ENCODE measurements at places on chromosomes 2 and 18. TPM values are rescaled to one million over a fixed set of nuclear protein-coding genes. Genes with fewer than 3 reads are reported as not detected.

The VWC2L gene
- not detected for total RNA-seq

- no peaks in the 10 kb centered on the region for H3K4me1 ChIP-seq
- no peaks in the 10 kb centered on the region for H3K36me3 ChIP-seq
- H3K27me3 ChIP-seq = no peaks in the 10 kb centered on the region
Observed at GRCh38 chr2:135475128-135475527, 55.9 kb downstream of the ZRANB3 start.

DNA sequence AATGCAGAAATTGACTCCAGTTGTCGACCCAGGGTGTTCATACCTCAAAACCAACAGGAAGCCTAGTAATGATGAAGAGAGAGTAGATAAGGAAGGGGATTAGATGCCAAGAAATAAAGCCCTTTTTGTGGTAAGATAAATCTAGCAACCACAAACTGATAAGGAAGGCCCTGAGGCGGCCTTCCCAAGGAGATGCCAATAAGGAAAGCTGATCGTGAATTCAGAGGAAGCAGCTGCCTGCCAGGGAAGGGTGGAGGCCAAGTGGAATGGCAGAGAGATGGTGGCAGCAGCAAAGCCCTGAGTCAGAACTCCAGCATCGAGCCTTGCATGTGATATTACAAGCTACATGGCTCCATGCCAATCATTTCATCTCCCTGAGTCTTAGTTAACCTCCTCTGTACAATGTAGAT lies 126.3 kb downstream of the IRS1 start:
- no peak overlapping the region for H3K27ac ChIP-seq
- no peak for DNase-seq
- no peak overlapping the region for H3K4me3 ChIP-seq

The SEMA4C gene
- 33.8 TPM for total RNA-seq

DNA sequence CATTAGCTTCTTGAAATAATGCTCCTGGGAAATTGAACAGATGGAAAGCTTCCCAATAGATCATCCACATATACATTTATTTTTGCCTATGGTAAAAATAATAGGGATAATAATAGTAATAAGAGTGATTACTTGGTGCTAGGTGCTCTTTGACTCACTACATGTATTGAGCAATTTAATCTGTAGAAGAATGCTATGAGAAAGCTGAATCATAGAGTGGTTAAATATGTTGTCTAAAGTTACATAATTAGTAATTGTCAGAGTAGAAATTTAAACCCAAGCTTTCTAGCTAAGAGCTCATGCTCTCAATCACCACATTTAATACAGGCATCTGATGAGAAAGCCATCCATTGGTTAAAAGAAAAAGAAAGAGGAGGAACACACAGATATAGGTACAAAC lies 590.5 kb upstream of the SLC8A1 start:
- H3K4me1 ChIP-seq = no peaks in the 10 kb centered on the region
- no peaks in the 10 kb centered on the region for H3K36me3 ChIP-seq
- no peak for DNase-seq
- H3K4me3 ChIP-seq = no peak overlapping the region
- H3K27ac ChIP-seq = no peak overlapping the region
- no peaks in the 10 kb centered on the region for H3K27me3 ChIP-seq

The HDAC4 gene
- 32.2 TPM for total RNA-seq

DNA sequence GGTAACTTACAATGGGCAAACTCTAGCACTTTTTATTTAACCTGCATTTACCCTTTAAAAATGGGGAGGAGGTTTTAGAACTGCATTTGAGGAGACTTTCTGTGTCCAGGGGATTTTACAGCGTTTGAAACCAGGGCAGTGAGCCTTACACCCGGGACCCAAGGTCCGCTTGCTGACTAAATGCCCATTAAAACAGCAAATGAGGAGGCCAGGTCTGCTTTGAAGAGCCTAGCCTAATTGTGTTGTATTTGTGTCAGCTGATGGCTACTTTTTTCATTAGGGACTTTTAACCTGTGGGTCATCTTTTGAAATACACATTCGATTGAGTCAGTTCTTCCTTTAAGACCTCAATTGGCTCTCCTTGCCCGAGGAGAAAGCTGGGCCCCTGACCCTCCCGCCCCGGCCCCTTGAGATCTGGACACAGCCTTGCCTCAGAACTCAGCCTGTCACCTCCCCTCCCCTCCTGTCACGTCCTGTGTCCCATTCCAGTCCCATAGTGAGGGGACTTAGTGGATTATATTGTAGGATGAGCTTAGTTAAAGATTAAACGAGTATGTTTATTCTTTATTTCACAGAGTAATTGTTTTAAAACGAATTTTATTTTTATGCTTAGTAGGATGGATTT lies 69.0 kb downstream of the KLHL29 start:
- H3K4me1 ChIP-seq = peaks cover 17% of the 10 kb centered on the region
- H3K27me3 ChIP-seq = peaks cover 4% of the 10 kb centered on the region
- no peak overlapping the region for H3K27ac ChIP-seq
- H3K36me3 ChIP-seq = no peaks in the 10 kb centered on the region

The IL1R1 gene
- 59.8 TPM for total RNA-seq

DNA sequence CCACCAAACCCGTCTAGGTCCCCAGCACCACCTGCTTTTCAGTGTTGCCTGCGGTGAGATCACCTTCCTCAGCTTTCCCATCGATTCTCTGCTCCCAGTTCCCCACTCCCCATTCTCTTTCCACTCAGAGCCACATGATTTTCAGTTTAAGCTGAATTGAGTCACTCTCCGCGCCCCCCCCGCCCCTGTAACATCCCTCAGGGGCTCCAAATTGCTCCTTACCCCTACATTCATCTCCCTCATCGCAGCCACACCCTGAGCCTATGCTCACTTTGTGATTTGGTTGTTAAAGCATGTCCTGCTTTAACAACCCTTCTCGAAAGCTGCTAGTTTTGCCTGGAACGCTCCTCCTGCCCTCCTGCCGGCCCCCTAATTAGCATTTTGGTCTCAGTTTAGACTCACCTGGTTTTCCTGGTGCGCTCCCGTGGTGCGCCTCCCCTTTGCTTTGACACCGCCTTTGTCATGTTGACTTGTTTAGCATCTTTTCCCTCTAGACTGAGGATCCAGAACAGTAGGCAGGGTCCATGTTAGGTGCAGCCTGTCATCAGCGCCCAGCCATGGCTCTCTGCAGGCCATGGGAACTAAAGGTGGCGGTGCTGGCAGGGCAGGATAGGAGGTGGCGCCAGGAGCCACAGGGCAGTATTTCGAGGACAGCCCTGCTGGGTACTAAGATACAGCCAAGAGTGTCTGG lies 60.8 kb downstream of the ST3GAL5 start:
- peaks cover 9% of the 10 kb centered on the region for H3K4me1 ChIP-seq
- DNase-seq = peak; percentile 62
- peaks cover 5% of the 10 kb centered on the region for H3K27me3 ChIP-seq
- no peak overlapping the region for H3K27ac ChIP-seq

DNA sequence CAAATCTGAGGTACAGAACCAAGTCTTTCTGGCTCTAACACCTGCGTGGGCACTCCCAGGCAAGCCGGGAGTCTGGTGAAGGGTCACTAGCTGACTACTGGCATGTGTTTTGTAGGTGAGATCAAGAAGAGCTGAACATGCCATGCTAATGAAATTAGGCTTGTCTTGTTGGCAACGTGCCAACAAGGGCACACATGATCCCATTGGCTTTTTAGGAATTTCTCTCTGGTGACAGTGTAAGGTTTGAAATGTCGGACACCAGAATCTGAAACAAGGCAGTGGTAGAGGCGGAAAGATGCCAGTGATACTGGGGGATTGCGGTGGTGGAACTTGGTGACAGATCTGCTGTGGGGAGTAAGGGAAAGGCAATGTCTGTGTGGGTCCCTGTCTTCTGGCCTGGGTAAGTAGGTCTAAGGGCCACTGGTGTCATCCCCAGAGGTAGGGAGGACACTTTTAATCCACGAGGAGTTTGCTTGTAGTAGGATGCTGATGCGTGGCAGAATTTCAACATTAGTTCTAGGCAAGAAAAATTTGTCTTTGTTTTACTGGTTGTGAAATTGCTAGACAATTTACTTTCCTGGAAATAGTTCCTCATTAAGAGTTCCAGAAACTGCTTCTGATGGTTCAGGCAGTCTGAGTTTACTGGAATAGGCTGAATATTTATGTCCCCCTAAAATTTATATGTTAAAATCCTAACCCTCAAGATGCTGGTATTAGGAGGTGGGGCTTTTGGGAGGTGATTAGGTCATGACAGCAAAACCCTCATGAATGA lies 52.6 kb upstream of the ACMSD start:
- no peak overlapping the region for H3K27ac ChIP-seq
- no peaks in the 10 kb centered on the region for H3K36me3 ChIP-seq
- no peaks in the 10 kb centered on the region for H3K4me1 ChIP-seq
- no peak overlapping the region for H3K4me3 ChIP-seq
- peaks cover 10% of the 10 kb centered on the region for H3K27me3 ChIP-seq
- DNase-seq = peak; percentile 74

The ALPG gene
- not detected for total RNA-seq

GRCh38 chr18:8994603-8995002 lies 107.9 kb upstream of the NDUFV2 start:
- H3K27ac ChIP-seq = no peak overlapping the region
- no peak for DNase-seq
- no peaks in the 10 kb centered on the region for H3K36me3 ChIP-seq
- no peak overlapping the region for H3K4me3 ChIP-seq

GRCh38 chr2:149314687-149315086 lies 15.7 kb upstream of the LYPD6 start:
- no peaks in the 10 kb centered on the region for H3K36me3 ChIP-seq
- H3K27ac ChIP-seq = no peak overlapping the region
- no peak overlapping the region for H3K4me3 ChIP-seq

DNA sequence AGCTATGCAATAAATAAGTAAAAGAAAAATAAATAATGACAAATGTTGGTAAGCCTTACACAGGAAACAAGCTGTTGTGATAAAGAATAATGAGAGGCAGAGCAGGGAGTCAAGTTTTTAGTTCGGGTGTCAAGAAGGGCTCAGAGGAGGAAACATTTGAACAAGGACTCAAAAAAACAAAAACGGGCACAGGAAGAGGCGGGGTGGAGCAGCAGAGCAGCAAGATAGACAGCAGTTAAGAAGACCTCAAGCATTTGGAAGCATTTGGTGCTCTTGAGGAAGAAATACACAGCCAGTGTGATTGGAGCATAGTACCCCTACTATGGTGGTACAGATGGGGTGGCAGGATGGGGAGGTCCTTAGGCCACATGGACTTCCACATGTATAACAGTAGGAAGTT lies 2.8 kb downstream of the TMEM169 start:
- peak overlapping the region; percentile 12 for H3K27ac ChIP-seq
- no peak overlapping the region for H3K4me3 ChIP-seq
- no peaks in the 10 kb centered on the region for H3K36me3 ChIP-seq
- no peaks in the 10 kb centered on the region for H3K27me3 ChIP-seq

The LRRTM1 gene
- not detected for total RNA-seq

DNA sequence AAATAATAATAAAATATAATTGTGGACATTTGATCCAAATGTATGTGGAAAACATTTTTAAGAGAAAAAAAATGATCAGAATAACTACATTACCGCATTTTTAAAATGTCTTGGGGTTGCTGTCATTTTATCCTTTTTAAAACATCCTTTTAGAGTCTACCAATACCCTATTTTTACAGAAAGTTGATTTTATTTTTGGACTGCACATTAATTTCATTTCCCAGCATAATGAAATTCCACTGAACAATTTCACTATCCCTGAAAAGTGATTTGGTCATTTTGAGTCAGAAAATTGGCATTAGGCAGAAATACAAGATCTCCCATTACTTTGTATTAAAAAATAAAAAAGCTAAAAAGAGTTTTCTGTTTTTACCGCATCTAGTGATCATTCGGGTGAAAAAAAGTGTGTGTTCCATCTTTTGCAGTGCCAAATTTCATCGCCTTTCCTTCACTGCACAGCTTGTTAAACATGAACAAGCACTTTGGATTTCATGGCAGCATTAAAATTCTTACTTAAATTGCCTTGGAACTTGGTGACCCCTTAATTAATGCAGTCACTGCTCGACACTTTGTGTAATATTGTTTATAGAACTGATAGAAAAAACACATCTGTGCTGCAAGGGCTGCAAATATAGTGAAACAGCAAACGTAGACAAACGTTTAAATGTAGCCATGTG lies 611.7 kb downstream of the TSN start:
- no peak overlapping the region for H3K27ac ChIP-seq
- H3K27me3 ChIP-seq = no peaks in the 10 kb centered on the region
- DNase-seq = no peak
- H3K36me3 ChIP-seq = no peaks in the 10 kb centered on the region
- H3K4me1 ChIP-seq = no peaks in the 10 kb centered on the region

The NMS gene
- not detected for total RNA-seq

DNA sequence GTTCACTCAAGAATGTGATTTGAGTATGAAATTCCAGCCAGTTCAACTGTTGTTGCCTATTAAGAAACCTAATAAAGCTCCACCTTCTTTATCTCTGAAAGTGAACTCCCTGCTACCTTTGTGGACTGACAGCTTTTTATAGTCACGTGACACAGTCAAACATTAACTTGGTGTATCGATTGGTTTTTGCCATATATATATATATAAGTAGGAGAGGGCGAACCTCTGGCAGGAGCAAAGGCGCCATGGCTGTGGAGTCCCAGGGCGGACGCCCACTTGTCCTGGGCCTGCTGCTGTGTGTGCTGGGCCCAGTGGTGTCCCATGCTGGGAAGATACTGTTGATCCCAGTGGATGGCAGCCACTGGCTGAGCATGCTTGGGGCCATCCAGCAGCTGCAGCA lies at the start of gene UGT1A1:
Gene UGT1A1, plus strand, starts transcription at position 228 of the 400 bp plus-strand sequence. Its CDS starts 18 bp downstream, at position 246.
- H3K27ac ChIP-seq = no peak within 1 kb of the TSS
- H3K4me1 ChIP-seq = peaks cover 5% of the 10 kb centered on the region
- H3K4me3 ChIP-seq = no peak within 1 kb of the TSS
- no peak for DNase-seq
- H3K27me3 ChIP-seq = peaks cover 17% of the 10 kb centered on the region

- H3K27ac ChIP-seq = no peak overlapping the region
- H3K4me1 ChIP-seq = peaks cover 17% of the 10 kb centered on the region
- H3K4me3 ChIP-seq = no peak overlapping the region
- H3K36me3 ChIP-seq = no peaks in the 10 kb centered on the region
Observed at GRCh38 chr18:60049172-60049571, 149.4 kb downstream of the PMAIP1 start.

DNA sequence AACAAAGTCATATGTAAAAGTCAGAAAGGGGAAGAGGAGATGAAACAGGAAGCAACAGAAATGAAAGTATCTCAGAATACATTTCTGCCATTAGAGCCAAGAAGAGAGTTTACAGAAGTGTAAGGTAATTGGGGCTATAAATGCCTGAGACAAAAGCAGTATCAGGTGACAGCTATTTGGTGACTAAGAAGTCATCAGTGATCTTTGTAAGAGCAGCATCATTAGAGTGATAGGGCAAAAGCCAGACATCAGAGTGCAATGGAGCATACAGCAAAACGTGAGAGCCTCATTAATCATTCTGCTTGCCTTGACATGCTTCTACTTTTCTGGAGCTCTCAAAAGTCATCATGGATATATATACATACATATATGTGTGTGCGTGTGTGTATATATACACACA lies 804.7 kb upstream of the PIK3C3 start:
- H3K4me1 ChIP-seq = peaks cover 10% of the 10 kb centered on the region
- H3K27me3 ChIP-seq = no peaks in the 10 kb centered on the region
- H3K4me3 ChIP-seq = no peak overlapping the region
- no peak overlapping the region for H3K27ac ChIP-seq
- DNase-seq = no peak

DNA sequence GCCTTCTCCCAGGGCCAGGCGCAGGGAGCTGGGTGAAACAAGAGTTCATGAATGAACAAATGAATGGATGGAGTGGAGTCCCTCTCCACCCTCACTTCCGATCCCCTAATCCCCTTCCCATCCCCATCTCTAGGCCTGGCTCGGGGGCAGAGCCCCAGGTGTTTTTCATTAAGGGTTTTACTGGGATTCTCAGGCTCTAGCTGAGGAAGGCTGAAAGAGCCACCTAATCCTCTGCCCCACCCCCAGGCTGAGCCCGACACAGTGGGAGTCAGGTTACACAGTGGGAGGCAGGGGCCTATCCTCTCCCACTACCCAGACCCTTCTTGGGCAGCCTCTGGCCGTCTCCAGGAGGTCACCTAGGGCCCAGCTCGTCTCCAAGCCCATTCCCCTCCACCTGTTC lies 36.1 kb downstream of the SDC1 start:
- DNase-seq = no peak
- no peaks in the 10 kb centered on the region for H3K27me3 ChIP-seq
- H3K4me1 ChIP-seq = peaks cover 41% of the 10 kb centered on the region
- H3K36me3 ChIP-seq = no peaks in the 10 kb centered on the region
- H3K27ac ChIP-seq = no peak overlapping the region
